ENCODE measurements at places on chromosomes 12 and 14.
A peak's percentile ranks its signal among the peaks of the same experiment; 100 is the strongest.

DNA sequence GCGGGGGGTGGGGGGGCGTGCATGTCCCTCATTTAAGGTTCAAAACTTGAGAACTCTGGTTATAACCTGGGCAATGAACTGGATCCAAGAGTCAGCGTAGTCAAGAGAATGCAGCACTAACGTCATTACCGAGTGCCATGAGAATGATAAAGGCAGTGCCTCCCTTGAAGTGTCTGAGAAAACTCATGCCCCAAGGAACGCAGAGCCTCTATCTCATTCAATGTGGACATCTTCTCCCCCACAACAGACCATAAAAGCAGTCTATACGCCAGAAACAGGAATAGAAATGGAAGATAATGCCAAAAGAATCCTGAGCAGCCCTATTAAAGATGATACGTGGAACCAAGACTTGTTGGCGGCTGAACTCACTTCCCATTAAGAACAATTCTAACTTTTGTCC is 208.6 kb downstream of the MED13L start:
- no peak for DNase-seq

DNA sequence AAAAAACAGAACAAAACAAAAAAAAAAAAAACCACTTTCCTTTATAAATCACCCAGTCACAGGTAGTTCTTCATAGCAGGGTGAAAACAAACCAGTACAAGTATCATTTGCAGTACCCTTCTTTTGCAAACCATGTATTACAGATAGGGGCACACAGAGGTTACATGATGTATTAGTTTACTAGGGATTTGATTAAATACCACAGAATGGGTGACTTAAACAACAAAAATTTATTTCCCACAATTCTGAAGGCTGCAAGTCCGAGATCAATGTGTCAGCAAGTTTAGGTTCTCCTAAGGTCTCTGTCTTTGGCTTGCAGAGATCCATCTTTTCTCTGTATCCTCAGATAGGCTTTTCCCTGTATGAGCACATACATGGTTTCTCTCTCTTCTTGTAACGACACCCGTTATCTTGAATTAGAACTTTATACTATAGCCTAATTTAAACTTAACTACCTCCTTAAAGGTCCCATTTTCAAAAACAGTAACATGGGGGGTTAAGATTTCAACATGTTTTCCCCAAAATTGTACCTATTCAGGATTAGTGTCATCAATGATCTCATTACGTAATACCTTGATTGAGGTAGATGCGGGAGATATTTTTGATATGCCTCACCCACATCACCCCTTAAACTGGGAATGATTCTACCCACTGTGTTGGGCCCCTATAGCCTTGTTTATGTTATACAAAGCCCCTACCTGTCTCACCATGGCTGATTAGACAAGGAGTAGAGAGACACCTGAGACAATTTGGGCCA is 3.5 kb upstream of the CEP128 start:
- no peak for DNase-seq

GRCh38 chr14:75222208-75222701 is 45.8 kb upstream of the TMED10 start:
- no peak for DNase-seq

- no peak for DNase-seq
Observed at GRCh38 chr14:37369425-37369824, 171.7 kb downstream of the MIPOL1 start.

DNA sequence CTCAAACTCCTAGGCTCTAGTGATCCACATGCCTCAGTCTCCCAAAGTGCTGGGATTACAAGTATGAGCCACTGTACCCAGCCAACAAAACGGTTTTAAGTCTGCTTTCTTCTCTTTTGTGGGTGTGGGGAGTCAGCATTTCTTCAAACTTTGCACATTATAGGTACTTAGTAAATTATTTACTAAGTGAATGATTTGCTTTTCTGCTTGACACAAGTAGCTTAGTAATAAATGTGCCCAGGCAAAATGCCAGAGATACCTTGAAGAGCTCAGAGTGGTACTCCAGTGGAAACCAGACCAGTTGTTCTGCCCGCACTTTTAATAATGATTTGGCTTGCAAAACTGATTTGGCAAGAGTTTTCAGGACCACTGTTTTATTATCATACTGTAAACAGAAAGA is 15.0 kb downstream of the DEPDC4 start:
- DNase-seq: no peak

DNA sequence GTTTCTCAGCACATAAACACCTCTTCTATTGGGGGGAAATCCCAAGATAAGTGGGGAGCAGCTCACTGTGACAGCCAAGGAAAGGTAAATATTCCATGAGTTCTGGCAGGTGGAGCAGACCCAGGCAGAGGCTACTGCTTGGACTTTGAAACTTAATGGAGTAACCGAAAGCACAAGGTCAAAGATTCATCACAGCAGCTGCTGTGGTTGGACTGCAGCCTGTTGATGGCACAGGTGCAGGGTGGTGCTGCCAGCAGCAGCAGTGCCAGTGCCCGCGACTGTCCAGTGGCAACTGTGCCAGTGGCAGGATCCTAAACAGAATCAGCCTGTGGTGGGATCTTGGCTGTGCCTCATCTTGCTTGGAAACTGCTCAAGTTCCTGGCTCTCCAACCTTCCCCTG is 81.4 kb upstream of the ARID2 start:
- no peak for DNase-seq

DNA sequence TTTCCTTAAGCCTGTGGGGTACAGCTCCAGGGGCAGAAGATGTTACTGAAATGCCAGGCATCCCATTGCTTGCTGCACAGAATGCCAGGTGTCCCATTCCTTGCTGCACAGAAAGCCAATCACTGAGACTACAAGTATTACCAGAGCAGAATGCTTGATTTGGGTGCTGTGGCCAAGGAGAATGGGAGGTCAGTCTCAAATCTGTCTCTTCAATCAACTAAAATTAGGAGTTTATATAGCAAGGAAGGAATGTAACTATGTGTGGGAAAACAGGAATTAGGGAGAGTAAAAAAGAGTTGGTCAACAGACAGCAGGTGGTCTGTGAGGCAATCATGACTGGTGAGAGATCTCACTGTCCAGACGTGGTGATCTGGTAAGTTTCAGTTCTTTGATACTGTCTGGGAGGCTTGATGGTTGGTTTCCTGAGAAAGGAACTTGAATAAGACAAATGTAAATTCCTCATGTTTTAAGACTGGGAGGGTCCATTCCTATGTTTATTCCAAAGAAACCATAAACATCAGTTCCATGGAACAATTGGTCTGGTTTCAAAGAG is 31.2 kb upstream of the VASH1 start:
- DNase-seq: no peak

GRCh38 chr12:66066137-66066928 is 64.2 kb downstream of the LLPH start:
- no peak for DNase-seq

- no peak for DNase-seq
Observed at GRCh38 chr14:54784060-54784459, 118.6 kb downstream of the GCH1 start.

DNA sequence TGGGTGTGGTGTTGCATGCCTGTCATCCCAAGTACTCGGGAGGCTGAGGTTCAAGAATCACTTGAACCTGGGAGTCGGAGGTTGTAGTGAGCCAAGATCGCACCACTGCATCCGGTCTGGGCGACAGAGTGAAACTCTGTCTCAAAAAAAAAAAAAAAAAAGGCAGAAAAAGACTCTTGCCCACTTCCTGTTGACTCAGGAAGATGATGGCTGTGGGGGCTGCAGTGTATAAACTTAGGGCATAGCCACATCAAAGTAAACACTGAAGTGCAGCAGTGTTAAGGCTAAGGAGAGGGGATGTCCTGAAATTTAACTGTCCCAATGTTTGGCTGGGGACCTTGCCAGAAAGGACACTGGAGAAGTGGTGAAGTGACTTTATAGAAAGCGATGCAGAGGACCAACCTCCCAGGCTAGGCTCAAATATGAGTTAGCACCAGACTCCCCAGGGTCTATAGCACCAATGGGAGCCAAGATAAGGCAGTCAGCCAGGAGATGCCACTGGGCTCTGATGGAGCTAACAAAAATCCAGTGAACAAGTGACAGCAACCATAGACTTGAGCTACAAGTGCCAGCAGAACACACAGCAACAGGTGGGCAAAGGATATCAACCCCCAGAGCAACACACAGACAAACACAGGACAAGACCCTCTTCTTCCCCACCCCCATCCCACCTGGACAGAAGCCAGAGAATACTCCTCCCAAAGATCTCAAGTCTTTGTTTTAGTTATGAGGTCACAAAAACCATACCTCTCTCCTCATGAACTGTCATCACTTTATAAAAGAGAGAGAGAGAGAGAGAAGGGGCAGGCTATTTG is 28.0 kb downstream of the NELL2 start:
- DNase-seq: no peak

DNA sequence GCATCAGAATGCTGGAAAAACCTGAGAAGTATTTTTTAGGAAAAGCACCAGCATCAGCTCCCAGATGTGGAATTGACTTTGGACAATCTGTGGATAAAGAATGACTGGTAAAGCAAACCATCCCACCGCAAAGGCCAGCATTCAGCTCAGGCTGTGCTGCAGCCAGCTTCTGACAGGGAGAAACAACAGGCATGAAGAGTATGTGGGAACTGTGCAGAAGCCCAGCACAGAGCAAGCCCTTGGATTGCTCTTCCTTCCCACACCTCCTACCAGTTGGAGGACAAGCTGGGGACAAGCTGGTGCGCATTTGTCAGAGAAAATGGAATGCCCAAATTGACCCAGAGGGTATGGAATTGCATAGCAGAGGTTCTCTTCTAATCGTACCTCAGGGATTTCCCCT is 228.1 kb downstream of the ANO2 start:
- DNase-seq: no peak

DNA sequence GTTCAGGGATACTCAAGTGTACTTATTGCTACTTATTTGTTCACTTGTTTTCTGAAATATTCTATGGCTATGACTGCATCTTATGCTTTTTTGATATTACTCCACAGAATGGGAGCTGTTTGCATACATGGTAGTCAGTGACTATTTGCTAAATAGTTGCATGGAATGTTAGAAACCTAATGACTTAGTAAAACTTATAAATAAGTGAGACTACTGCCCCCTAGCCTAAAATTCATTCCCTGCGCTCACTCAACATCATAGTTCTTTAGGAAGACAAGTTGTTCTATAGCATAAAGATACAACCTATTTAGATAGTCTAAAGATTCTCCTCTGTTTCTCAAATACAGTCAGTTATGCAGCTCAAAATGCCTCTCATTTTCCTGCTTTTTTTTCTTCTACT is 305.5 kb downstream of the CEP128 start:
- peak; percentile 1 for DNase-seq

DNA sequence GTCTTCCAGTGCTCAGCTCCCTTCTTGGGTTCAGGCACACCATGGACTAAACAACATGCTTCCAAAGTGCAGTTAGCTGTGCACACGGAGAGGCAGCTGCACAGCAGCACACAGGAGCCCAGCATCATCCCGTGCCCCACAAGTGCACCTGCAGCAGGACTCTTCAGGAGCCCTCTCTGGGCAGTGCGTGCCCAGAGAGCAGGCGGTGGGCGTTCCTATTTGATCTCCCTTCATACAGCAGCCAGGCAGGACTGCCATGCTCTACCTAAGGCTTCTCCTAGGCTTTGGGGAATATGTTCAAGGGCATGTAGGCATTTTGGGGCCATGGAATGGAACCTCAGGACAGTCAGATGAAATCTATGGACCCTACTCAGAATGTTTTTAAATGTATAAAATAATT is 35.5 kb downstream of the ANO2 start:
- no peak for DNase-seq

DNA sequence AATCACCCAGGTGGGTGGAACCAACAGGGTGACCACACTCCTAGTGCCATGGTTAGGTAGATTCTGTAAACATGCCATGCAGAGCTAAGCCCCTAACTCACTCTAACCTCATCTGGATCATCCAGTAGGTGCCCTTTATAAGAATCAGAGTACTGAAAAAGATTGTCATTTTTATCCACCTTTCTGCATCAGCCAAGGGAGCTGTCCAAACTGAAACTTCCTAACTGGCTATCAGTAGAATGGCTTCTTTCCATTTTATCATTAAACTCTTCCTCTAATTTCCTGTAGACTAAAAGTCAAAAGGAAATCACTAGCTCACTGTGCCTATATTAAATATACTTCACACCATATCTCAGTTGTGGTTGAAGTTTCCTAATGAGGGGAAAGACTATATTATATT is 6.5 kb downstream of the KCNK10 start:
- no peak for DNase-seq

GRCh38 chr12:117234441-117234840 is 44.2 kb upstream of the FBXO21 start:
- no peak for DNase-seq

DNA sequence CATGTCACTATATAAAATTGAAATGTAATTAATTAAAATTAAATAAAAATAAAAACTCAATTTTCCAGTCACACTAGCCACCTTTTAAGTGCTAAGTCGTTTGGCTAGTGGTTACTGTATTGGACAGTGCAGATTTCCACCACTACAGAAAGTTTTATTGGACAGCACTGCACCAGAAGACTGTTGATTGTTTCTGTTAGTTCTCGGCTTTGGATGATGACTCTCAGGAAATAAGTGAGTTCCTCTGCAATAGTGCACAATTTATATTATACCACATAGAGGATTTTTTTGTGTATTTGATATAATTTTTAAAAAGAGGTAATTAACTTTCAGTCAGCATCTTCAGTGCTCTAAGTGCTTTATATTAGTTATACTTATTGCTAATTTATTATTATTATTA is 52.7 kb downstream of the FAR2 start:
- no peak for DNase-seq

- DNase-seq: no peak
Observed at GRCh38 chr12:90953956-90954421, 987 bp downstream of the CCER1 start.

GRCh38 chr12:128727461-128727860 is 96.3 kb downstream of the SLC15A4 start:
- no peak for DNase-seq

- DNase-seq: no peak
Observed at GRCh38 chr12:57428965-57429364, 1.9 kb downstream of the R3HDM2 start.

DNA sequence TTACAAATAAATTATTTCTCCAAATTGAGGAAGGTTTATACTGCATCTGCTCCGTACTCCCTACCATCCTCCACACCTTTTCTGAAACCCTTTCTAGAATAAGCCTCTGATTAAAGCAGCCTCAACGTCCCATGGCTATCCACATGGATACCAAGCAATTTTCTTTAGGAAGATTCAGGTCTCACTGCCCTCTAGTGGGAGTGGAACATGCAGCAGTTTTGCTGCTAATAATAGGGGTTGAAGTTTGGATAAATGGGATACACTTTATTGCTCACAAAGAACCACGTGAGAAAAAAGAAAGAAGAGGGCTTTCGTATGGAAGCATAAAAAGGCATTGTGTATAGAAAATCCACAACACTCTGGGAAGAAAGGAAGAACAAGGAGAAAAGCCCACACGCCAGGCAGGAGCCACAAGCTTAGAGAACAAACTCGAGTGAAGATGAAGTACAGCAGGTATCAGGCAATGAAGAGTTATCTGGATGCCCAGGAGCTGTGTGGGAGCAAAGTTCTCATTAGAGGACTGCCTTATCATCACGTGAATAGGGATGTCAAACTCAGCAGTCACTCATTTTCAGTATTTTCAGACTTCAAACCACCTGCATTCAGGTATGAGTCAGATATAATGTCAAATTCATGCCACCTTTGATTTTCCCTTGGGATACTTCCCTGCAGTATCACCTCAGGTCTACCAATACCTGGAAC is 45.8 kb downstream of the CCER1 start:
- no peak for DNase-seq

All from CMK (cell line).